ENCODE measurements at places on chromosomes 5 and 9.

- H3K36me3 ChIP-seq = no peaks in the 10 kb centered on the region
- no peak overlapping the region for H3K27ac ChIP-seq
- no peak overlapping the region for H3K4me3 ChIP-seq
- H3K27me3 ChIP-seq = no peaks in the 10 kb centered on the region
- no peak for DNase-seq
Measured at GRCh38 chr5:122757285-122757684, 17.6 kb upstream of the SNX2 start.

DNA sequence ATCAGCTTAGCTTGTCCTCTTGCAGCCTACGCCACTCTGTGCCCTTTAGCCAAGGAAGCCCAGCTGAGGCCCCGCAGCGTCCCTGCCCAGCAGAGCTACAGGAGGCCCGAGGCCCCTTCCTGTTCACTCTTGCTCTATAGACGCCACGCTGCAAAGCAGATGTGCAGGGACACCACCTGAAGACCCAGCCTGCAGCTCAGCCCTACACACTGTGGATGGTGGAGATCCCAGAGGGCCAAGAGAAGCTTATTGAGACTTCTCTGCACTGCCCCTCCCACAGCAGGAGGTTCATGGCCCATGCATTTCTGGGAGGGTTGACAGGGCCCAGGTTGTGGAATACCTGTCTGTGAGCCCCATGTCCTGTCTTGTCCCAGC lies 33.6 kb downstream of the IRF1 start:
- H3K27ac ChIP-seq = peak overlapping the region; percentile 90
- no peaks in the 10 kb centered on the region for H3K27me3 ChIP-seq
- DNase-seq = no peak
- no peak overlapping the region for H3K4me3 ChIP-seq
- peaks cover 6% of the 10 kb centered on the region for H3K36me3 ChIP-seq
- H3K4me1 ChIP-seq = peaks cover 88% of the 10 kb centered on the region

- DNase-seq = no peak
- H3K4me1 ChIP-seq = peaks cover 25% of the 10 kb centered on the region
Measured at GRCh38 chr9:89924611-89925010, 319.8 kb downstream of the GADD45G start.

- no peak overlapping the region for H3K27ac ChIP-seq
- H3K27me3 ChIP-seq = no peaks in the 10 kb centered on the region
- peaks cover 14% of the 10 kb centered on the region for H3K4me1 ChIP-seq
- H3K4me3 ChIP-seq = no peak overlapping the region
- peak; percentile 17 for DNase-seq
Measured at GRCh38 chr9:89798547-89799120, 193.8 kb downstream of the GADD45G start.

GRCh38 chr5:55226027-55226933 lies 835 bp downstream of the MCIDAS start:
- H3K27me3 ChIP-seq = peaks cover 100% of the 10 kb centered on the region
- peak overlapping the region; percentile 47 for H3K4me3 ChIP-seq
- H3K4me1 ChIP-seq = peaks cover 25% of the 10 kb centered on the region
- DNase-seq = peak; percentile 52
- no peaks in the 10 kb centered on the region for H3K36me3 ChIP-seq

GRCh38 chr5:37859805-37860204 lies 20.0 kb upstream of the GDNF start:
- no peaks in the 10 kb centered on the region for H3K27me3 ChIP-seq
- H3K4me1 ChIP-seq = no peaks in the 10 kb centered on the region
- no peak for DNase-seq
- H3K27ac ChIP-seq = no peak overlapping the region
- no peaks in the 10 kb centered on the region for H3K36me3 ChIP-seq
- no peak overlapping the region for H3K4me3 ChIP-seq

GRCh38 chr9:125687163-125687863 lies 19.7 kb downstream of the MAPKAP1 start:
- H3K27ac ChIP-seq = no peak overlapping the region
- no peak overlapping the region for H3K4me3 ChIP-seq
- DNase-seq = no peak
- peaks cover 12% of the 10 kb centered on the region for H3K36me3 ChIP-seq
- no peaks in the 10 kb centered on the region for H3K4me1 ChIP-seq
- H3K27me3 ChIP-seq = no peaks in the 10 kb centered on the region

DNA sequence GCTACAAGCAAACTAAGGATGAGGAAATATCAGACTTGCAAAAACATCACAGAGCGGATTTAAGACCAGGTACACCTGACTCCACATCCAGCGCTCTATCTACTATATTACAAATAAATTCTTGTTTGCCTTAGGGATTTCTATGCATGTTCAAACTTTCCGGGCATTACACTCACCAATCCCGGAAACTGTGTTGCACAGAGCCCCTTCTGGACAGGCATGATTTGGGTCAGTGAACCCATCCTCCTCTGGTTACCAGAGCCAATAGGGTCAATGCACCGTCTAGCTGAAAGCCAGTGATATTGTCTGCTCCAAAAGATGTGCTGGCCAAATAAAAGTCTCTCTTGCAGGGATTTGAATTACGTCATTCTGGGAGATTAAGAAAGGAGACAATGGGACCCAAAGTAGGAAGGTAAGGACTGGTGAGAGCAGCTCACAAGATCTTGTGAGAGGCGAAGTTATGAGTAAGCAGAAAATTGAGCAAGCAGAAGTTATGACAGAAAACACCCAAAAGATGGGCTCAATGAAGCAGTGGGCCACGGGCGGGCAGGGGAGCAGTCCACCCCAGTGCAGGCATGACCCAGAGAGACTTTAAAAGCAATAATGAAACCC lies 155.8 kb upstream of the RAI14 start:
- DNase-seq = no peak
- no peaks in the 10 kb centered on the region for H3K27me3 ChIP-seq
- peaks cover 50% of the 10 kb centered on the region for H3K4me1 ChIP-seq

GRCh38 chr9:129648764-129649115 lies 6.8 kb upstream of the ASB6 start:
- no peaks in the 10 kb centered on the region for H3K4me1 ChIP-seq
- no peak overlapping the region for H3K27ac ChIP-seq
- DNase-seq = no peak
- H3K36me3 ChIP-seq = no peaks in the 10 kb centered on the region

- H3K36me3 ChIP-seq = no peaks in the 10 kb centered on the region
- DNase-seq = no peak
- no peak overlapping the region for H3K4me3 ChIP-seq
- H3K4me1 ChIP-seq = peaks cover 6% of the 10 kb centered on the region
Measured at GRCh38 chr9:68949271-68950000, 64.5 kb downstream of the PRKACG start.

GRCh38 chr5:122458278-122458872 lies 146.3 kb downstream of the SNCAIP start:
- no peak overlapping the region for H3K27ac ChIP-seq
- H3K36me3 ChIP-seq = no peaks in the 10 kb centered on the region
- no peak for DNase-seq
- no peaks in the 10 kb centered on the region for H3K4me1 ChIP-seq
- H3K27me3 ChIP-seq = no peaks in the 10 kb centered on the region

DNA sequence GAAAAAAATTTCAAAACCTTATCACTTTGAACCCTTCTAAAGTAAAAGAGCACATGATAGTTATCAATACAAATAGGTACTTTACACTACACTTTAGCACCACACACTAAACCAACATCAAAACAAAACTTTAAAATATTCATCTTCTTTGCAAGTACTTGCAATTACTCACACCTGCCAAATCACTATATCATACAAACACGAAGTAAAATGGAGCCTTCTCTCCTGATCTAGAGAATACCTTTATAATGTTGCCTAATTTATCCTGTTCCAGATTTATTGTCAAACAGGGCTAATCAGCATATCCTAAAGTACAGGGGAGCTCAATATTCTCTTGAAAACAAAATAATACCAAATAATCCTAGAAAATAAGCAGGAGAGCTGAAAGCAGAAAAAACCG lies 3.0 kb downstream of the RNF145 start:
- peak overlapping the region; percentile 84 for H3K4me3 ChIP-seq
- H3K27ac ChIP-seq = peak overlapping the region; percentile 93
- H3K4me1 ChIP-seq = peaks cover 72% of the 10 kb centered on the region
- H3K27me3 ChIP-seq = no peaks in the 10 kb centered on the region
- DNase-seq = no peak
